ENCODE measurements at places on chromosomes 7 and 10.

DNA sequence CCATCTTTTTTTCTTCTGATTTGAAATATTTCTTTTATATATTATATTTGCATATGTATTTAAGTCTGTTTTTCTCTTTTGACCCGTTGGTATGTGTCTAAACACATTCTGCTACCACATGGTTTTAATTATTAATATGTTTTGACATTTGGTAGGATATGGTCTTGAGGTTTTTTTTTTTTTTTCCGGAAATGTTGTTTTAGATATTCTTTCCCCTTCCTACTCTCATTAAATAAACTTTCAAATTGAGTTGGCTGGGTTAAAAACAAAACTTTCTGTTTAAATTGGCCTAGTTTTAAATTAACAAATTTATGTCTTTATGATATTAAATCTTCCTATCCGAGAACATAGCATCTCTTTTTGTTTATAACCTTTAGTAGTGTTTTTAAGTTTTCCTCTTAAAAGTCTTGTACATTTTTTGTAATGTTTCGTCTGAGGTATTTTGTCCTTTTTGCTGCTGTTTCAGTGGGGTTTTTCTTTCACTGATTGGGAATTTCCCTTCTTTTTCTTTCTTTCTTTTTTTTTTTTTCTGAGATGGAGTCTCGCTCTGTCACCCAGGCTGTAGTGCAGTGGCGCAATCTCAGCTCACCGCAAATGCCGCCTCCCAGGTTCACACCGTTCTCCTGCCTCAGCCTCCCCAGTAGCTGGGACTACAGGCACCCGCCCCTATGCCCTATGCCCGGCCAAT, 25.4 kb downstream of the STAM start:
- DNase-seq: no peak

- peak; percentile 88 for DNase-seq
Measured at GRCh38 chr7:46554688-46555422, 633.8 kb upstream of the IGFBP3 start.

GRCh38 chr10:43234471-43235041, 32.3 kb downstream of the RASGEF1A start:
- DNase-seq: no peak

- DNase-seq: no peak
Measured at GRCh38 chr10:60708666-60709065, 69.6 kb upstream of the CDK1 start.

DNA sequence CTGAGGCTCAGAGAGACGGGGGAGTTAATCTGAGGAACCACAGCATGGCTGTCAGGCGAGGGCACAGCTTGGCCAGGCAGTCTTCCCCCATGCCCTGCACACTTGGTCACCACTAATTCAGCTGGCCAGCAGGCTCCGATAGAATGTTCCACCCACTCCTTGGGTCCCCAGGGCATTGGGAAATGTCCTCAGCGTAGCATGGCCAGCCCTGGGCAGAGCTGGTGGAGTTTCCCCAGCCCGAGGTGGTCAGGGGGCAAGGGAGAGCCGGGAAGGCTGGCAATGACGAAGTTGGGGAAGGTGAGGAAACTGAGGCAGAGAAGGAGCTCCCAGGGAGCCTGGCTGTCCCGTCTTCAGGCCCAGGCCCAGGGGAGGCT, 12.1 kb upstream of the GRIFIN start:
- no peak for DNase-seq

DNA sequence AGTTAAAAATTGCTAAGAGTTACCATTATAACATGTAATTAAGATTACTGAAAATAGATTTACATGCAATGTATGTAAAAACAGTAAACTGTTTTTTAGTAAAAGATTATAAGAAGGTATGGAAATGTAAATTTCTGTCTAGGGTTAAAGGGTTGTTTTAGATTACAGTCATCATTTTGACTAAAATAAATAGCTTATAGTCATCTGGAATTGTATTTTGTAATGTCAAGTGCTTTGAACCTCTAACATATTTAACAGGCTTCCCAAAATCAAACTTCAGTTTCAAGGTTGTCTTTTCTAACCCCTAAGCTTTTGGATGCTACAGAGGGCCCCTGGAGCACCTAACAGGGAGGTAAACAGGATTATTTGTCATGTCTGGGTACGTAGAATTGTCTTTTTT, 35.0 kb upstream of the ZNF746 start:
- no peak for DNase-seq

DNA sequence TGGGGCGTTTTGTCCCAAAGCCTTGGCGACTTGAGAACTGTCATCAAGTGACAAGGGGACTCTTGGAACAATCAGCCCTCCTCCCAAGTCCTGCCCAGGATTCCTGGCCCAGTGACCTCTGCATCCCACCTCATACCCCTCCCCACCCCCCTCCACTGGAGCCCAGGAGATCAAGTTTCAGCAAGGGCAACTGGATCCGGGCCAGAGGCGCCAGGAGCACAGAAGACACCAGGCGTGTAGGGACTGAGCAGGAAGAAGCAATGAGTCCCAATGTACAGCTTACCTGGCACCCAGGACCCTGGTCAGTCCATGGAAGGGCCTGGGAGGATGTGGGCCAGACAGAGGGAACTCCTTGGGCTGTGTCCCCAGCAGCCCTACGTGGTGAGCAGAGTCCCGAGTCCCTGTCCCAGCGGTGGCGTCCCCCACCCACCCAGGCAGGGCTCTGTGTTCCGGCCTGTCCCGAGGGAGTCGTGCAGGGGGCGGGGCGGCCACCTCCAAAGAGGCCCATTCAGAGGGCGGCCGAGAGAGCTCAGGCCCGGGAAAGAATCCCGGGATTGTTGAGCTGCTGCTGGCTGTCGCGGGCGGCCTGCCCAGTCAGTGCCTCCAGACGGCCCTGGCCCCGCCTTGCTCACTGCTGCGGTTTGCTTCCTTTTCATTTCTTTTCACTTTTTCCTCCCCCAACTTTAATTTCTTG, 254.1 kb downstream of the TNS3 start:
- DNase-seq: peak; percentile 78

DNA sequence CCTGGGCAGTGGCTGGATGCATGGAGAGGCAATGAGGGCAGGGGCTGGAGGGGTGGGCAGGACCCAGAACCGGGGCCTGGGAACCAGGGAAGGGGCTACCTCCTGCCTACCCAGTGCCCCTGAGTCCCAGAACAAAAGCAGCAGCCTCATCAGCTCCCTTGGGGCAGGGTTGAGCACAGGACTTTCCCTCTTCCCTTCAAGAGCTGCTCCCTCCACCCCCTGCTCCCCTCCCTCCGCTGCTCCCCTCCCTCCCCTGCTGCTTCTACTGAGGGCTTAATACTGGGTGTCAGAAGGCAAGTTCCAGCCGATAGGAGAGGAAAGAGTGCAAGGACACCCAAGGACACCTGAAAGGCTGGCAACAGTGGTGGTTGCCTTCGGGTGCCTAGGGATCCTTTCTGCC, 28.2 kb upstream of the INMT start:
- no peak for DNase-seq

DNA sequence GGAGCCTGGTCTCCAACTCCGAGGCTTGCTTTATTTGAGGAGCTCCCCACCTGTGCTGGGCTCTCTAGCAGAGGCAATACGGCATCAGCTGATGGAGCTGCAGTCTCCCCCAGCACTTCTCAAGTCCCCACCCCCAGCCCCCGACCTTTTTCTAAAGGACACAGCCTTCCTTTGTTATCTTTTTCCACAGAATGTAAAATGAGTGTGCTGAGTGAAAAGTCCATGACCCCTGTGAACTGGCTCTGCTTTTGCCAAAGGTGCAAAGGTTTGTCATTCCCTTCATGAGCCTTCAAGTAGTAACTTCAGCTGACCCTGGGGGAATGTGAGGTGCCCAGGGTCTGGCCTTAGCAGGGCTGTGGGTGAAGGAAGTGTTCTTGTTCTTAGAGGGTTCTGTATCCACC, 25.5 kb downstream of the LRRC4 start:
- DNase-seq: no peak

DNA sequence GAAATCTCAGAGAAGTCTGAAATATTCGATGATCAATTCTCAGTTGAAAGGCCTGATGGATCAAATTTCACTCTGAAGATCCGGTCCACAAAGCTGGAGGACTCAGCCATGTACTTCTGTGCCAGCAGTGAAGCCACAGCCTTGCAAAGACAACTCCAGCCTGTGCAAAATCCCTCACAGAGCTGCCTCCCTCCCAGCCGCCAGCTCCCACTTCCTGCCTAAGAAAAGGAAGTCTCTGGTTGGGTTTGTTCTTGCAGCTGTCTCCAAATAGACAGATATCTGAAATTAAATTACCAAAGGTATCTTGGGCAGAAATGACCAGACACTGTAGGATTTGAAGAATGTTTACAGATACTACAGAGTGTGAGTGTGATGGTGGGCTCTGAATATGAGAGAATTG, 43.4 kb upstream of the PRSS58 start:
- no peak for DNase-seq

DNA sequence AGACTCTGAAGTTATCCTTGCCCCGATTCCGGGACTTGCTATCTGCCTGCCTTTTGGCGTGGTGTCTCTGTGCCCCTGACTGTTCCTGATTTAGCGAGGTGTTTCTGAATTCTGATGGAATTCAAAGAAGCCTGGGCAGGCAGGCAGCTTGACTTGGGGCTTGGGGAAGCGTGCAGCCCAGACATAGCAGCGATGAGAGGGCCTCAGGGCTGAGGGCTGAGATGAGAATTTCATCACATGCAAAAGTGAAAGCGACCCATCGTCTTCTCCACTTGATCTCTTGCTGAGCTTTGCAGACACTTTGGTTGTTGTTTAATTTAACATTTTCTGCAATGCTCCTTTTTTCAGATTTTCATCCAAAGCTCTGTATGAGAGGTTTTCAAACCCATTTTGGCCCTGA, 57.8 kb downstream of the TCF7L2 start:
- DNase-seq: peak; percentile 54

GRCh38 chr10:124003871-124004662, 89.3 kb downstream of the CHST15 start:
- DNase-seq: no peak

DNA sequence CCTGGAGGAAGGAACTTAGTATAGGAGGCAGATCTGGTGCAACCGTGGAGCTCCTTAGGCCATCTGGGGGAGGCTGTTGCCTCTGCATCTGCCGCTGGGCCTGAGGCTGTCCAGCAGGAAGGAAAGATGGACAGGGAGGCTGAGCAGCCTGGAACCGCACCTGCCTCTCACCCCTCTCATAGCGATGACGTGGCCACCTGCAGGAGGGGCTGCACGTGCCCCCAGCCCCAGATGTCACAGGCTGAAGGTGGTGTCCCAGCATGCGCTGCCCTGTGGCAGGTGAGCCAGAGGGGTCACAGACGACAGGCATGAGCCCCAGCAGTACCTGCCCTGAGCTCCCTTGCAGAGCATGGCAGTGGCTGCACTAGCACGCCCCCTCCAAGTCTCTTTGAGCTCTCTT, 283.9 kb downstream of the ACTR3B start:
- no peak for DNase-seq

GRCh38 chr7:142804728-142805207, 34.0 kb downstream of the PRSS2 start:
- no peak for DNase-seq

DNA sequence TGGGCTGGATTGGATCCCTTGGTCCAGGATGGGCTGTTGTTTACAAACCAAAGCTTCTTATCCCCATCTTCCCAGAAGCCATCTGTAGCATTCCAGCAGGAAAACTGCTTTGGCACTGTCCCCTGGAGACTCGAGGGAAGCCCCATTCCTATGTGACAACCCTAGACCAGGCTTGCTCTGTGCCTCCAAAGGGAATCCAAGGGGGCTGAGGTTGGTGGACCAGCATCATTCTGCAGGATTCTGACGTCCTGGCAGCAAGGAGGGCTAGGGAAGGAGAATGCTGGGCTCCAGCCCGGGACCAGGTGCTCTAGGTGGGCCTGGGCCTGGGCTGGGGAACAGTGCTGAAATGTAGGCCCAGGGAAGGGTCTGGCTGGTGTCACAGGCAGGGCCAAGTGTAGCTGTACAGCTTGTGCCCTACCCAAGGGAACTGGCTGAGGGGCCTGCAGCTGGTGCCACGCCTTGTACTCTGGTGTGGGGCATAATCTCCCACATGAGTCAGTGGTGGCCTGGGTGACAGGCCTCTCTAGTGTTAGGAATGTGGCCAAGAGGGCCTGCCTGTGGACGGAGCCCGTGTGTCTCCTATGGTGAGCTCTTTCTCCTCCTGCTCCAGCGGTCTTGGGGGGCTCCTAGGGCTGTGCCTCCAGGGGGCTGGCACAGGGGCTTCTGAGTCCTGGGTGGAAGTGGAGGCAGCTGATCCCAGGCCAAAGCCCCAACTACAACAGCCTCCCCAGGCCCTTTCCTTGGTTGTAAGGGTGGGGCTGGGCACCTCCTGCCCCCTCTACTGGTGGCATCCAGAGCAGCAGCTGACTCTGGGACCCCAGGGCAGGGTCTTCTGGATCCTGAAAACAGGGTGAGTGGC, 25.2 kb downstream of the TRIM8 start:
- DNase-seq: no peak

- peak; percentile 44 for DNase-seq
Measured at GRCh38 chr7:95357623-95358022, 33.3 kb upstream of the PON1 start.

- no peak for DNase-seq
Measured at GRCh38 chr7:44122529-44122928, 819 bp downstream of the POLD2 start.

GRCh38 chr7:108372618-108373017, 83.6 kb downstream of the NRCAM start:
- peak; percentile 27 for DNase-seq

- DNase-seq: no peak
Measured at GRCh38 chr7:71342202-71342601, 210.3 kb downstream of the GALNT17 start.

DNA sequence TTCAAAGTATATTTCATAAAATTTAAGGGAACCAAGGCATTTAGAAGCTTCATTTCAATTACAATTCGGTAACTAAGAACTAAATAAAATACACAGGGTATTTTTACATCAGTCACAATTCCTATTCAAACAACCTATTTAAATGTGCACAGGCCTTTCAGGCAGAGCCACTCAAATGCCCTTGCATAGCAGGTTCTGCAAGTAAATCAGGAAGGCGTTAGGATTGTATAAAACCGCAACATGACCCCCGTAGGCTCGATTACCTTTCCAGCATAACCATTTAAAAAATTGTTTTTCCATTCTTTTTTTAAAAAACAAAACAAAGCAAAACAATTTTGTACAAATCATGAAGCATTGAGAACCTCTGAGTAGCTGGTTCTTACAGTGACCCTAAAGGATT, 289.9 kb upstream of the SP8 start:
- no peak for DNase-seq

- peak; percentile 82 for DNase-seq
Measured at GRCh38 chr7:40077849-40078248, 56.6 kb downstream of the MPLKIP start.

DNA sequence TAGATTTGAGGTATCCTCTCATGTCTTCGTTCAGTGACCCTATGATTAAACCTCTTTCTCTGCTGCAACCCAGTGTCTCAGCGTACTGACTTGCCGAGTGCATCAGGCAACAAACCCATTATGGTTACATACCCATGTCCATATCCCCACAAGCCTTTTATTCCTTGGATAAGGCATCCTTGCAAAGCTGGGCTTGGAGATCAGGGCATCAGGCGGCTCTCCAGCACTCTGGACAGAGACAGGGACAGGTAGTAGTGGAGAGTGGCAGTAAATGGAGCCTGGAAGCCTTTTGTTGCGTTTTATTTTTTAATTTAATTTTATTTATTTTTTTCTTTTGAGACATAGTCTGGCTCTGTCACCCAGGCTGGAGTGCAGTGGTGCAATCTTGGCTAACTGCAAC, 32.0 kb upstream of the NPFFR1 start:
- DNase-seq: no peak

- peak; percentile 88 for DNase-seq
Measured at GRCh38 chr7:16695621-16696237, 49.7 kb downstream of the BZW2 start.

GRCh38 chr7:108135446-108136190, 5.5 kb upstream of the LAMB4 start:
- no peak for DNase-seq

GRCh38 chr7:104936546-104936945, 77.5 kb upstream of the KMT2E start:
- no peak for DNase-seq

Data from choroid plexus epithelial cell (primary cell).